NCI-H524 (cell line): ENCODE measurements at places on chromosomes 2 and 18.
A peak's percentile ranks its signal among the peaks of the same experiment; 100 is the strongest.

GRCh38 chr2:232838406-232838874 lies 31.6 kb upstream of the SNORC start:
- no peak for DNase-seq

DNA sequence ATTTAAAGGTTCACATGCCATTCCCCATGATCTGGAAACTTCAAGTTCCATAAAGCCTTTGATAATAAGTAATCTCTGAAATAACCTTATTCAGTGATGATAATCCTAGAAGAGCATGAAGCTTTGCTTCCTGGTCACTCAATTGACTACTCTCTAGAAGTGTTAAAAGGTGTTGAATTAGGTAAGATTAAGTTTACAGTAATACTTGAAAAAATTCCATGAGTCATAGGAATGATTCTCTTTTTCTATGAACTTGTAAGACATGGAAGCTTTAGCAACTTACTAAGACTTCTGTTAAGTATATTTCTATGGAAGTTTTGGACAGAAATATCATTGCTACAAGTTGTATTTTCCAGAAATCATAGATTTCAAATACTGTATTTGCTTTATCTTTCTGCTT lies 100.6 kb downstream of the MYO1B start:
- no peak for DNase-seq

DNA sequence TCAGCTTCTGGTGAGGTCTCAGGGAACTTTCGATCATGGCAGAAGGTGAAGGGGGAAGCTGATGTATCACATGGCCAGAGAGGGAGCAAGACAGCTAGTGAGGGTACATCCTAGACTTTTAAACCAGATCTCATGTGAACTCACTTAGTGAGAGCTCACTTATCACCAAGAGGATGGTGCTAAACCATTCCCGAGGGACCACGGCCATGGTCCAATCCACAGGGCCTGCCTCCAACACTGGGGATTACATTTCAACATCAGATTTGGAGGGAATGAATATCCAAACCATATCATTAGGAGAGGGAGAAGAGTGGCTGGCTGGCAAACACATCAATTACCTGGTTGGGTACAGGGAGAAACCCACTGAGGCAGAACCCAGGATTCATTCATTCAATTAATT lies 75.7 kb upstream of the HAAO start:
- no peak for DNase-seq

DNA sequence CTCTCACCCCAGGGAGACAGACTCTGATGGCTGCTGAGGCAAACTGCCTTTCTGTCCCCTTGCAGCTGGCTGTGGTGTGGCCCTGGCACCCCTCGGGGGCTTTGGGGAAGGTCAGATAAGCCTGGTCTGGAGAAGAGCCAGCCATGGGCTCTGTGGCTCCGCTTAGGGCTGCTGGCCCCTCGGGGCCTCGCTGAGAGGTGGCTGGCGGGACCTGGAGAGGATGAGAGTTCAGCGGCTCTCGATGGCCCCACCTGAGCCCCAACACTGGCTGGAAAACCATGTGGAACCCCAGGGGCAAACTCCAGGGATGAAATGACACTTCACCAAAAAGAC lies 56.1 kb upstream of the ASAP2 start:
- DNase-seq = no peak

- DNase-seq = no peak
Measured at GRCh38 chr2:240988571-240989271, 9.7 kb upstream of the SNED1 start.

DNA sequence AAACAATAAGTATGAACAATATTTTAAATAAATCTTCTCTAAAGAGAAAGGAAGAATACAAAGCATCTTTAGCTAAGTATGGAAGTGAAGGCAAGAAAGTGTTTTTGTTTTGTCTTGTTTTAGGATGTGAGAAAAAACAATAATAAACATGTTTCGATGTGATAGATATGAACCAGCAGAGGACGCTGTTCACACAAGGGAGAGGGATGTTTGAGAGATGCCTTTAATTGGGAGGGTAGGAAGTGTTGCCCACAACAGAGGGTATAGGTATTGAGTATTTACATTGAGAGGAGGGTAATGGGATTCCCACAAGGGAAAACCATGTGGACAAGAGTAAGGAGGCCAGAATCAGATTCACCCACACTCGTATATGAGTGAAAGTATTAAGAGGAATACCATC lies 55.1 kb downstream of the CDH19 start:
- DNase-seq = no peak

GRCh38 chr2:44642123-44642857 lies 280.5 kb downstream of the CAMKMT start:
- DNase-seq = peak; percentile 79

DNA sequence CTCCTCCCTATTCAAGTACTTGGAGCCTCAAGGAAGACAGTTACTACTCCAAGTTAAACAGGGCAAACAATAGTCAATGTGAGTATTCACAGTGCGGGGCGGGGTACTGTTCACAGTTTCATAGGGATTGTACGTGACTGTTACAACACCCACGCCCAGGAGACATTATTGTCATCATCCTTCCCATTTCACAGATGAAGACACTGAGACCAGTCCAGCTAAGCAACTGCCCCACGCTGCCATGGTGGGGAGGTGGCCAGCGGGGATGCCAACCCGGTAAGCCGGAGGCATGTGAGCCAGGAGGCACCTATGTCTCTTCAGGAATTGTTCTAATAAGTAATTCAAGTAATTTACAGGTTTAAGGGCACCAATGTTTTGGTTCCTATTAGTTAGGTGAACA lies 982 bp downstream of the HJURP start:
- DNase-seq = no peak

DNA sequence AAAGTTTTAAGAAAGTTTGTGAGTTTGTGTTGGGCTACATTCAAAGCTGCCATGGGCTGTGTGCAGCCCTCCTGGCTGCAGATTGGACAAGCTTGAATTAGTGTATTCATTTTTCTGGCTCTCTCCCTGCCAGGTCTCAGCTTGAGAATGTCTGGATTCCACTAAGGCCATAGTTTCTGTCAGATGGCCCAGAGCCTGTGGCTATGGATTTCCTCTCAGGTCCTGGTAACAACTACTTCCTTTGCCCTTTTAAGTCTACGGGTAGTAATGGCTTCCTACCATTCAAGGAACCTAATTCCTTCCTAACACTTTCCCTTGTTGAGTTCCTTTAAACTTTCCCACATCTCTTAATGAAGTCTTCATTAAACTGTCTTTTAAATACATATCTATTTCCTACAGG lies 24.3 kb upstream of the PSMD14 start:
- DNase-seq = no peak

DNA sequence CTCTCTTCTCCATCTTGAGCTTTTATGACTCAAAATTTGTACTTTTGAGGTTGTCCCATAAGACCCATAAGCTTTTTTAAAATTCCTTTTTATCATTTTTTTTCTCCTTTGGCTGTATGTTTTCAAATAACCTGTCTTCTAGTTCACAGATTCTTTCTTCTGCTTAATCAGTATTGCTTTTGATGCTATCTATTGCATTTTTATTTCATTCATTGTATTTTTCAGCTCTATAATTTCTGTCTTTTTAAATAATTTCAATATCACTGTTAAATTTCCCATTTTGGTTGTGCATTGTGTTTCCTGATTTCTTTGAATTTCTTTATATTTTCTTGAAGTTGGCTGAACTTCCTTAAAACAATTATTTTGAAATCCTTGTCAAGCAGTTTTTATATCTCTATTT lies 4.8 kb upstream of the XDH start:
- no peak for DNase-seq

DNA sequence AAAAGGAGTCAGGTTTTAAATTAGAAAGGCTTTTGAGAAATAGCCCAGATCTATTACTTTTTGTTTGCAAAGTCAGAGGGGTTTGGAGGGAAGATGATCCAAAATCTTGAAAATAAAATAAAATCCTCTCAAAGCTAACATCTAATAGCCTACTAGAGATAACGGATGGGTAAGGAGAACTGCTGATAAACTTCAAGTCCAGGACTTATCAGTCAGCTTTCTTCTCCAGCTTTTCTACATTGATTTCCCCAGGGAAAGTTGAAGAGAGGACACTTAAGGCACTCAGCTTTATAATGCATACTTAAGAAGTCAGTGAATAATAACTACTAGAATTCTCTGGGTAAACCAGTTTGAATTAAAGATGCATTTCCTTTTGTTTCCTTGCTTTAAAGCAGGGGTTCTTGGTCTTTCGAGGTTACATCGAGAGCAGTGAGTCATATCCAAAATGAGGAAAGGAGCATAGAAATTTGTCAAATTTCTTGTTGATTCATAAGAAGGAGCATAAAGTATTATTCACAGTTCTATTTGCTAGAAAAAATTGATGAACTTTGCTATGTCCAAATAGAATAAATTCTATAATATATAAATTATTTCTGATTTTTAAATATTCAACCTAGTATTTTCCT lies 43.2 kb upstream of the ITPRID2 start:
- no peak for DNase-seq

- DNase-seq = no peak
Measured at GRCh38 chr2:28661589-28662001, 90.0 kb upstream of the PPP1CB start.
